Muscle of back (tissue), 13 donors: ENCODE measurements at places on chromosomes 7 and 10.

DNA sequence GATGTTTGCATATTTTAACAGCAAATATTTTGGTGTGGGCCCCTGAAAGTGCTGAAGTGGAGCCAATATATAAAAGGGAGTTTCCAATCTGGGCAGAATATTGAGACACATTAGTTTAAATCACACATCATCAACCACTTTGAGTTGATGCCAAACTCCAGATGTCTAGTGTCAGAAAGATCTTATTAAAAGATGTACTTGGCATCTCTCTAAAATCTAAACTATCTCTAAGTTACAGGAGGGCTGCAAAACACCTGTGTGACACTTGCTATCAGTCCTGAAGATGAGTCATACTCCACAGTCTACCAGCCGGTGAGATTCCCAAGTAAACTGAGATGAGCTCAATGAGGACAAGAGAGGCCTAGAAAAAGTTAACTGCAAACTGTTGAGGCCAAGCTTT lies 11.4 kb downstream of the JAZF1 start:
- no peak for DNase-seq

DNA sequence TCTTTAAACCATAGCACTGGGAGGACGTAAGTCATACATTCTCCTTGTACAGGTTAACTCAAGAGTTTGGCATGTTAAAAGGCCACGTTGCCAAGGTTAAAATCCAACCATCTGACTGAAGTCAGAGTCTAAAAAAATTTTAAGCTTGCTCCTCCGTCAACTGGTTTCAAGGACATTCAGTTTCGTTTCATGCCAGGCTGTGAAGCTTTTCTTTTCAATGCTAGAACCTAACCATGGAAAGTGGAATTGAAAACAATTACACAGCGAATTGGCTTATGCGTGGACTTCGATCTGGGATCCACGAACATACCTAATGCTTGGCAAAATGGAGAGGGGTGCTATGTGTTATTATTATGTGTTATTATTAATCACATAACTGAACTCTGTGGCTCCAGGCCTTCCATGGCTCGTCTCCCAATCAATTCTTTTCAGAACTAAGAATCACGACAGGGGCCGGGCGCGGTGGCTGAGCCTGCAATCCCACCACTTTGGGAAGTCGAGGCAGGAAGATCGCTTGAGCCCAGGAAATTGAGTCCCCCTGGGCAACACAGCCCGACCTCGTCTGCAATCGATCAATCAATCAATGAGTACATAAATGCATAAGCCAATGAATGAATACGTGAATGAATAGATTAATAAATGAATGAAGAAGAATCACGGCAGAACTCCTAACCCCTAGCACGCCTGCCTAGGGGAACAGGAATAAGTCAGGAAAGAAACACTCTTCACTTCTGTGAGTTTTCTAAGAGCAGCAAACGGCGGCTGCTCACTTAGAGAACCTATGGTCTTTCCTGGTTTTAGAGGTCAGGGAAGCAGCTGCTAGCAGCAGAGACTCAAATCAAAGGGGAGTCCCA lies 733 bp upstream of the ARL5B start:
- no peak for DNase-seq

DNA sequence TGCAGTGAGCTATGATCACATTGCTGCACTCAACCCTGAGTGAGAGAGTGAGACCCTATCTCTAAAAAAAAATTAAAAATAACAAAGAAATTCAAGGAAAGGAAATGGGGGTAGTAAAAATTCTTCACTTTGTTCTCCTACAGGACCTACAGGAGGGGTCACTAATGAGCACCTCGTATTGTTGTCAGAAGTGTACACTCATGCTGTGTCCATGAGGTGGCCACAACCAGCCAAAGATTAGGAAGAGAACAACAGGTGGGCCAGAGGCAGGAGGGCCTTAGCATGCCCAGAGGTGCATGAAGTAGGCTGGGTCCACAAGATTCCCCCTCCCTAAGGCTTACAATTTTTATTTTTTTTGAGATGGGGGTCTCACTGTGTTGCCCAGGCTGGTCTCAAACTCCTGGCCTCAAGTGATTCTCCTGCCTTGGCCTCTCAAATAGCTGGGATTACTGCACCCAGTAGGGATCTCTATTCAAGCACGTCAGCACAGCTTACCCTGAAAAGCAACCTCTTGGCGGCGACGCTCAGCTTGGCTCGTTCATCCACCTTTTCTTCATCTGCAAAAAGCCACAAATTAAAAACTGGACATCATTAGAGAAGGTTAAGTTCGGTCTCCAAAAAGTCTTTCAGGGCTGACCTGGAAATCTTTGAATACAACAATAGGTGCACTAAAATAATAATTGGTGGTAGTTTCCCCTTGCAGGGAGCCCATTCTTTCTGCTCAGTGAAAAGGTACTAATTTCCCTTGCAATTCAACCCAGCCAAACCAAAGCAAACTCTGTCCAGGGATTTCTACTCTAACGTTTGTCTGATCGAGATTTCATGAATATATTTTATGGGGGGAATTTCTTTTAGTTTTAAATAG lies 104.4 kb downstream of the SVIL start:
- DNase-seq = no peak

- DNase-seq = no peak
Measured at GRCh38 chr10:70585578-70586169, 16.9 kb downstream of the PRF1 start.

DNA sequence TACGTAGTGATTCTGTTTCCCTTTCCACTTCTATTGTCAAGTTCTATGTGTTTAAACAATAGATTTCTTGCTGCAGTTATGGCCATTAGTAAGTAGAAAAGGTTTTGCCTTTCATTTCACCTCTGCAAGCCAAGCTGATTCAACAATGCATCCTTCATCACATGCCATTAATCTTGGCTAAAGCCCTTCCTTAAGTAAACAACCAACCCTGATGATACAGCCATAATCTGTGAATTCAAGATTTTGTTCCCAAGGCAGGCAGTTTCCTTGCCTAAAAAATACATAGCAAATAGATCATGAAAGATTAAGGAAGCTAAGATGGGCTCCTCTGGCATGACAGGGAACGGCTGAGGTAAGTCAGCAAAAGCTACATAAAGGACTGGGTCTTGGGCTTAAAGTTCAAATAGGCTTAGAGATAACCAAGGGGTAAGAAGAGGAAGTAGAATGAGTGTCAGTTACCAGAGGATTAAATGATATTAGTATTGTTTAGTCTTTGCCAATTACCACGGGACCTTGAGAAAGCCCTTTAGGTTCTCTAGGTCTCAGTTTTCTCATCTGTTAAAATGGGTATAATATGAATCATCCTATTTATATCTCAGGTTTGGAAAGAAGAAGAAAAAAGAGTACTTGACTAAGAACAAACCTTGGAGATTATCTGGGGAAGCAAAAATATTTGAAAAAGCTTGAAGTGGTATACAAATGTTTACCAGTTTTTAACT lies 35.9 kb upstream of the ANK3 start:
- no peak for DNase-seq

- DNase-seq = peak; percentile 59
Measured at GRCh38 chr7:158976849-158977593, 120.7 kb downstream of the DYNC2I1 start.

DNA sequence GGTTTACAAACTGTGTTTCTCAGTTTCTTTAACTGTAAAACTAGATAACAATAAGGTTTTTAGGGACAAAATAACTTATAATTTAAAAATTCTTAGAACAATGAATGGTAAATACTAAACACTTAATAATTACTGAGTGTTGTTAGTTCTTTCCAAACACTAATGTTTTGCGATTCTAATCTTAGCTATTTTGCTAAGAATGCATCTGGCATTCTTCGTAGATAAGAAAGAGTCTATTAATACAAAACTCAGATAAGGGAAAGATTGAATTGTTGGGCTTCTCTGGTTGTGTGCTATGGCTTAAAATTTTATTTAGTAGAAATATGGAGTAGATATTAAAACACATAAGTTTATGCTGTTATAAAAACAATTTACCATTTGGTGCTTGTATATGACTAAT lies 45.4 kb downstream of the TMEM229A start:
- DNase-seq = no peak

GRCh38 chr7:36039243-36039642 lies 113.8 kb upstream of the EEPD1 start:
- no peak for DNase-seq

DNA sequence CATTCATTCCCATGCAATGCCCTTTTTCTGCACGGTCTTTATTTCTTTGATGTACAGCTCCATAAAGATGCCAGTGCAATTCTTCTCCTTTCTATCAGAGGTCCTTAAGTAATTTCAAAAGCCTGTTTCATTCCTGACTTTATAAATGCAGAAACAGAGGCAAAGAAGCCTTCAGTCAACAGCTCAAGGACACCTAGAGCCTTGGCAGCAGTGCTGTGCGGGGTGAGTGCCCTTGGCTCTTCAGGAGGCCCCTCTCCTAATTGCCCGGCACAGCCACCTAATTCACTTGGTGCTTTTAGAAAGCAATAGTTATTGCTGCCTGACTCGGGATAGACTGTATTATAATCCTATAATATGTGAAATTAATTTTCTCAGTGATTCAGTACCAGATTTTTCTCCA lies 169.6 kb upstream of the KLF6 start:
- no peak for DNase-seq

DNA sequence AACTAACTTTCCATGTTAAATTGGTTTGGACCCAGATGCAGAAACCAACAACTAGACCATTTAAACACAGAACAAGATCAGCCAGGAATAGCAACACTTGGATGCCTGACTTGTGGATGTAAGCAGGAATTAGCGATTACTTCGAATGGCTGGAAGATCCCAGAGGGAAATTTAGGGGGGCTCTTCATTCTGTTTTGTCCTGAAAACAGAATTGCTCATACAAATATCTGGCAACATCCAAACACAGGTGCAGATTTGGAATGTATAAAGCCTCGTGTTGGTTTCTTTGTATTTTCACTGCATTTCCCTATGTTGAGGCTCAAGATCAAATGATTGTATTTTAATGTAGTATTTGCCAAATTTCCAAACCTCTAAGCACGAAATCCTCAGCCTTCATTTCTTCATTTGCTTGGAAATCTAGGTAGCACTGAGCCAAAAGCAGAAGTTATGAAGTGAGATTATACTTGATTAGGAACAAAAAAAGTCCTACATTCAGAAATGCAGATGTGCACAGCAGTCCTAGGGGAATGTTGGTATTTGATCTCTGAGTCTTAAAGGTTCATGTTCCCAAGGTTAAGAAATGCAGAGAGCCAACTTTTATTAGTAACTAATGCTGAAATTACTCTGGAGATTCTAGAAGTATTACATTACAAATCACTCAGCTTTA lies 248.7 kb upstream of the TCF7L2 start:
- peak; percentile 82 for DNase-seq

- DNase-seq = peak; percentile 53
Measured at GRCh38 chr7:18835001-18835690, 282.3 kb downstream of the TWIST1 start.

GRCh38 chr7:135661311-135662122 lies 797 bp upstream of the STMP1 start:
- no peak for DNase-seq

- DNase-seq = no peak
Measured at GRCh38 chr10:109618748-109619147, 304.6 kb downstream of the XPNPEP1 start.

DNA sequence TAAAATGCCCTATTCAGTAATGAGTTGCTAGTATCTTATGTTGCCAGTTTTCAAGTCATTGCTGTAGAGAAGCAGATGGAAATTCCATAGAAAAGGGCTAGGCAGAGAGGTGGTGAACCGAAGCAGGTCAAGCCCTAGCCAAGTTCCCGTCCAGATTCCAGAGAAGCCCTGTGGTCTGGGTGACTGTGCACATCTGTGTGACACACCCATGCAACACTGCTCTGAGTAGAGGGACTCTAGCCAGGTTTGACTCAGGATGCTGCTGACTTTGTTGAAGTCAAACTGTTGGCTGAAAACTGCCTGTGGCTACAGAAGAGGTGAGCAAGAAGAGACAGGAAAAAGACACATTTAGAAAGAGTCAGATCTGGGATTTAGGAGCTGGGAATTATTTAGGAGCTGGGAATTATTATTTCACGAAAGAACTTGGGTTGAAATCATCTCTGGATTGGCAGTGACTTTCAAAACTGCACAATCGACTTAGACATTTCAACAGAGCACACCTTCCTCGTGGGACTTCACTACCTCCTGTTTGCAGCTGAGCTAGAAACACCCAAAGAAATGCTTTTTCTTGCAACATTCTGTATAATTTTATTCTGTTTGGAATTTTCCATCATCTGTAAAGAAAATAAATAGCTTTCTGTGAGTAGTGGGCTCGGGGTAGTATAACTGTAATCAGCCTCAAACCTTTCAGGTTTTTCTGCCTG lies 149.1 kb upstream of the PRKCQ start:
- no peak for DNase-seq
